SK-MEL-5 (cell line): ENCODE measurements at places on chromosomes 6 and 20.

- DNase-seq: no peak
Observed at GRCh38 chr6:166903027-166903426, 53.3 kb downstream of the RNASET2 start.

GRCh38 chr20:41011551-41012067 lies 17.0 kb upstream of the TOP1 start:
- no peak for DNase-seq

DNA sequence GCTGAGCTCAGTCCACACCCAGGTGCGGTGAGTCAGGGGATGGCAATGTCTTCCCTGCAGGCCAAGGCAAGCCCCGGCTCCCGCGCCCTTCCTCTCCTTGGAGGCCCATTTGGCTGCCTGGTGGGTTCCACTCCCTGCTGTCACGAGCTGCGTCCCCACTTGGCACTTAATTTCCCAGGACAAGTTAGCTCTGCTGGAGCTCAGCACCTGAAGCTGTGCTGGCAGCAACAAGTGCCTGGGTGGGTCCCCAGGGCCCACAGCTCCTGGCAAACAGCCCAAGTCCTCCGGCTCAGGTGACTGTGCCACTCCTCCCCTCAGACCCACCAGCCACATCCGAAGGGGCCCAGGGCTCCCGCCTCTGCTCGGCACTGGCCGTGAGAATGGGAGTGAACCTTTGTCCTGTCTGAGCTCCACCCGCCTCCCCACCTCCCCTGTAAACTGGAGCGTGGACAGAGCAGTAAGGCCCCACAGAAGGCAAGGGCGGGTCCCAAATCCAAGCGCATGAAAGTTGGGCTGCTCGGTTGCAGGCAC lies 16.9 kb downstream of the LAMA5 start:
- no peak for DNase-seq

DNA sequence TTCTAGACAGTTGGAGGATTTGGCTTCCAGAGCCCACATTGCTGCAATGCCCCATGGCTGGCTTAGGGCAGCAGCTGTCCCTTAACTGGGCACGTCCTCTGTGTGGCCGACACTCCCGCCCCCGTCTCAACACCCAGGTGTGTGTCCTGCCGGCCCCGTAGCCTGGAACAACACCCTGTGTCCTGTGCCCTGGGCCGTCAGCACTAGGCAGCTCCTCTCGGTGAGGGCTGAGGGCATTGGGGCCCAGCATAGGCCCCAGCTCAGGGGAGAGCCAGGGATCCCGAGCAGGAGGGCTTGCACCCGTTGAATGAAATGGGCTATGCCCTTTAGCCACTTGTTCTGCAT lies 121.0 kb downstream of the CDH4 start:
- no peak for DNase-seq

GRCh38 chr6:36745836-36746235 lies 48.2 kb downstream of the RAB44 start:
- DNase-seq: no peak

DNA sequence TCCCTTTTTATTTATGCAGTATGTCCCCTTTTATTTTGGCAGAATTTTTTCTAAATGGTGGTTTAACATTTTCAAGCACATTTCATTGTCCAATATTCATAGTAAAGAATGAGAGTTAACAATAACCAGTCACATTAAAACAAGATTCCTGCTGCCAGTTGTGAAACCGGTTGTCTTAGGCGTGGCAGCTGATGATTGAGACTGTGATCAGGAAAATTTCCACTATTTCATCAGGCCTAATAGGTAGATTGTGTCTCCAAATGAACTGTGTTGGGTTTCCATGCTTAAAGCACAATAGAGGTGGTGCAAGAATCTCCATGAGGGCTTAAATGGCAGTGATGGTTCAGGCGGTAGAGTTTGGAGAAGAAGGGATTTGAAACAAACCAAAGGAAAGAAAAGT lies 15.3 kb downstream of the PRDM1 start:
- no peak for DNase-seq

GRCh38 chr6:12804952-12805645 lies 88.5 kb downstream of the PHACTR1 start:
- no peak for DNase-seq

GRCh38 chr20:25054096-25054820 lies 3.7 kb downstream of the ACSS1 start:
- no peak for DNase-seq

DNA sequence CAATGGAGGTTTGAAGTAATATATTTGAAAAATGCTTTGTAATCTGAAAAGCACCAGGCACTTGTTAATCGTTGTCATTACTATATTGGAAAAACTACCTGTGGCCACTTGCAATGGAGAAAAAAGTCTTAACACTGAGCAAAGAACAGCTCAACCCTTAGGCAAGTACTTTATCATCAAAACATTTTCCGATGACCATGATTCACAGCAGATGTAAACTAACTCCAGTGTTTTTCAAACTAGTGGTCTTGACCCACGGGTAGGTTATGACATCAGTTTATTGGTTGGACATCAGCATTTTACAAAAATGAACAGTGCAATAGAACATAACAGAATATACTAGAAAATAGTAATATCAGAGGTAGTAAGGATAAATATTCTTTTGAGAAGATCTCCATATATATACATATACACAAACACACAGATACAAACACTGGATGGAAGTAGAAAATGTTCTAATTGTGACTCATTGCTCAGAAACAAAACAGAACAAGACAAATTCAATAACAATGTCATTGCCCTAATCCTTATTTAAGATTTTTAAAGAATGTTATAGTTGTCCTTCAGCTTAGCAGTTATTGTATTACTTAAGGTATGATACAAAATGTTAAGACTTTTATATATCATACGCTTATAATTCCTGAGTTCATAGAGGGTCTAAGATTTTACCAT lies 123.0 kb downstream of the PLCB1 start:
- no peak for DNase-seq

- no peak for DNase-seq
Observed at GRCh38 chr6:144298194-144298593, 13.1 kb downstream of the UTRN start.

DNA sequence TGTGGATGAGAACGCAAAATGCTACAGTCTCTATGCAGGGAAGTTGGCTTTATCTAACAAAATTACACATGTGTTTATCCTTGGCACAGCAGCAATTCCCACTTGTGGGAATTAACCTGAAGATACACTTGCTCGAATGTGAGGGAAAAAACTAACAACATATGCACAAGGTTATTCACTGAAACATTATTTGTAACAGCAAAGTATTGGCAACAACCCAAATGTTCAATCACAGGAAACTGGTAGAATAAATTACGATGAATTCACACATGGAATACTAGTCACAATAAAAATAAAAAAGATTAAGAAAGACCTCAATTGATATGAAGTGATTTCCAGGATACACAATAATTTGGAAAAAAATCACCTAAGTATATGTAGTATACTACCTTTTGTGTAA lies 68.1 kb upstream of the OGFRL1 start:
- DNase-seq: no peak

- DNase-seq: no peak
Observed at GRCh38 chr20:54028276-54029011, 42.0 kb downstream of the BCAS1 start.

- peak; percentile 70 for DNase-seq
Observed at GRCh38 chr6:81792826-81793225, 40.3 kb upstream of the TENT5A start.

DNA sequence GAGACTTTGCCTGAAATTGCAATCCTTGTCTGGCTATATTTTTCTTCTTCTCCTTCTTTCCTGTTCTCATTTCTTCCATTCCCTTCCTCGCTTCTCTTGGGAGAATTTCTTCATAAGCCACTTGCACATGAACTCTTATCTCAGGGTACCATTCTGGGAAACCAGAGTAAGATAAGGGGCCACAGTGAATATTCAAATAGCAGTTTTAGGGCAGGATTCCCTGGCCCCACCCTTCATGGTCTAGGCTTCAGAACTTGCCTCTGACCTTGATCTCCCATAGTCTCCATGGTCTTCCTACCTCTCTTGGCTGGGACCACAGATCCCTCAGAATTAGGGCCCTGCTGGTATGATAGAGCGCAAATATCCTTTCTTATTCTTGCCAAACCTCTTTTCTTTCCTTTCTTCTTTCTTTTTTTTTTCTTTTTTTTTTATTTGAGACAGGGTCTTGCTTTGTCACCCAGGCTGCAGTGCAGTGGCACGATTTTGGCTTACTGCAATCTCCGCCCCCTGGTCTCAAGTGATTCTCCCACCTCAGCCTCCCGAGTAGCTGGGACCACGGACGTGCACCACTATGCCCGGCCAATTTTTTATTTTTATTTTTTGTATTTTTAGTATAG lies 123.0 kb upstream of the CITED2 start:
- no peak for DNase-seq
